ENCODE measurements at places on chromosomes 13 and 19.
A peak's percentile ranks its signal among the peaks of the same experiment; 100 is the strongest.

- no peak for DNase-seq
These were observed 210.9 kb upstream of the SPRY2 start for GRCh38 chr13:80551650-80552497.

DNA sequence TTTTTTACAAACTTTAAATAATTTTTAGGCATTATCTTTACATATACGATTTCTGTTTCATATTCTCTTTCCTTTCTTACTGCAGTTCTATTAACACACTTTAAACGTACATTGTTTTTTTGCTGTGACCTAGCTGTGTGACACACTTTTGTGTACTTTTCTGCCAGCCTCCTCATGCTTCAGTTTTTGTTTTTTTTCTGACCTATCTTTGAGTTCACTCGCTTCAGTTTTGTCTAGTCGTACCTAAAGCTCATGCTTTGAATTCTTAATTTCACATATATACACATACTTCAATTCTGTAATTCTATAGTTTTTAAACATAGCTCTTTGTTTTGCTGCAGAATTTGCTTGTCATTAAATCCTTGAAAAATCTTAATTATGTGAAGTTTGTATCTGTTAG lies 150.4 kb downstream of the PDS5B start:
- no peak for DNase-seq

DNA sequence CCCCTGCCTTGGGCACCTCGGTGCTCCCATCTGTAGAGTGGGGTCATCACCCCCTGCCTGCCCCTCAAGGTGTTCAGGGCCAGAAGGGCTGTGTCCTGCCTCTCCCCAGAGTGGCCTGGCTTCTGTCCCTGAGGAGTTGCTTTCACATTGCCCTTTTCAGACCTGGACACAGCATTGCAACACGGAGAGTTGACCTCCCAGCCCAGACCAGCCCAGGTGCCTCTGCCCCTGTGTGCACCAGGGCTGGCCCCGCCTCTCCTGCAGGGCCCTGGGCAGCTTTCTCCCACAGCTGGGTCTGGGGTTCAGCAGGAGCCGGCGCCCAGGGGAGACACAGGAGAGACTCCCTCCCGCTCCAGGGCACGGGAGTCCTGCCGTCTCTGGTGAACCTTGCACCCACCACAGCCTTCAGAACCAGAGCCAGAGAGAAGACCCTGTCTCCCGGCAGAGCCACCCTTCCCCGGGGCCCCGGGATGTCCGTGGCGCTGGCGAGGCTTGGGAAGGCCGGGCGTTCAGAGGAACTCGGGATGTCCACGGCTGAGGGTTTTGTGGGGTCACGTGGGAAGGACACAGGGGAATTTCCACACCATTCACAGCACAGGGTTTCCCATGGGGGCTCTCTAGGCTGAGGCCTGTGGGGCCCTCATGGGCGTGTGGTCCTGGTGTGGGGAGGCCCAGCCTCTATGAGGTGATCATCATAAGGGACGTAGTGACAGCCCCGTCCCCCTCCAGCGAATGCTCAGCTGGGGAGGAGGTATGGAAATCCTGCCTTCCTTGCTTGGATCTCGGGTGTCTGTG lies 23.2 kb downstream of the C13orf46 start:
- no peak for DNase-seq

- no peak for DNase-seq
These were observed 124.4 kb downstream of the SIPA1L3 start for GRCh38 chr19:38031423-38031770.

- DNase-seq, result peak; percentile 57
These were observed 1581.9 kb downstream of the EFNB2 start for GRCh38 chr13:104953588-104953987.

DNA sequence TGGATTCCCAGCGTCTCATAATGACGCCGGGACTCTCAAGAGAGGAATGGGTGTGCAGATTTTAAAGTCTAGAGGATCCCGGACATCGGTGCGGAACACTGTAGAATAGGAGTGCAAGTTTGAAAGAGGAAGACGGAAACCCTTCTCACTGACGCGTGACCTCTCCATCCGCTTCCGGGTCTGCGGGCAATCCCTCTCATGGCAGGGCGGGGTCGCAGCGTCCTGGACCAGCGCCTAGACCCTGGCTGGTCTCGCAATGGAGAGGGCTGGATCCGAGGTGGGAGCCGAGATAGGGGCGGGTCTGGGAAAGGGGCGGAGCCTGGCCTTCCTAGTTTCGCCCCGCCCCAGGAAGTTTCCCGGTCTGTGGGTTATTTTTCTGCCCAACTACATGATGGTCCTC lies 4.6 kb upstream of the ZNF845 start:
- DNase-seq, result no peak

GRCh38 chr13:50140581-50141374 lies 125.5 kb downstream of the KCNRG start:
- DNase-seq, result no peak
